Hepatocyte (in vitro differentiated cells): ENCODE measurements at places on chromosomes 12 and 14.

- DNase-seq = no peak
These were observed 4.3 kb upstream of the CD63 start for GRCh38 chr12:55733021-55733555.

GRCh38 chr12:50506753-50507473 lies 2.1 kb downstream of the DIP2B start:
- DNase-seq = no peak

- no peak for DNase-seq
These were observed 6.1 kb downstream of the RAPGEF3 start for GRCh38 chr12:47752552-47752951.

GRCh38 chr14:105918496-105919262 lies 392.3 kb downstream of the TMEM121 start:
- DNase-seq = no peak

- peak; percentile 91 for DNase-seq
These were observed 3.0 kb upstream of the CORO1C start for GRCh38 chr12:108734200-108734906.

DNA sequence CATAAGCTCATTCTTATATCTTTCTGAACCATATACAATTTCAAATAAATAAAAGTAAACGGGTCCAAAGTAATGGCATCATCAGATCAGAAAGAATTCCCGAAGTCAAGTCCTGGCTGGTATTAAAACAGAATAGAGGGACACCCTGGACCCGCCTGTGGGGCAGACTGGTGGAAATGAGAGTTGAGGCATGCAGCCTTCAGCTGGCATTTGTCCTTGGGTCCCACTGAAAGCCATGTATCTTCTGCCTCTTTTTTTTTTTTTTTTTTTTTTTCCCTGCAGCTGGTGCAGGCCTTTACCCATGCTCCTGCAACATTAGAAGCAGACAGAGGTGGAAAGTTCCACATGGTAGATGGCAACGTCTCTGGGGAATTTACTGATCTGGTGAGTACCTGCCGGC lies 9.9 kb downstream of the AHSA1 start:
- DNase-seq = no peak

DNA sequence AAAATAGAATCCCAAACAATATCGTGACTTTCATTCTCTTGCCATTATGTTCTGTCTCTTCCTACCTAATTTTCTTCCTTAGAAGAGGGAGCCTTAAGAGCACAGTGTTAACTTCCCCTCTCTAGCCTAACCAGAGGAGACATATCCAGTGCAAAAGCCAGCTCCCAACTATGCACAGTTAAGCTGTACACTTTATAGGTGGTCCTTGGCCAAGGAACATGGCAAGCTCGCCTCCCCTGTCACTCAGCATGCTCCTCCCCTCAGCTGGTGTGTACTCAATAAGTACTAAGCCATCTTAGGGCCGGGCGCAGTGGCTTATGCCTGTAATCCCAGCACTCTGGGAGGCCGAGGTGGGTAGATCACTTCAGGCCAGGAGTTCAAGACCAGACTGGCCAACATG lies 255.1 kb upstream of the TMPO start:
- DNase-seq = no peak

DNA sequence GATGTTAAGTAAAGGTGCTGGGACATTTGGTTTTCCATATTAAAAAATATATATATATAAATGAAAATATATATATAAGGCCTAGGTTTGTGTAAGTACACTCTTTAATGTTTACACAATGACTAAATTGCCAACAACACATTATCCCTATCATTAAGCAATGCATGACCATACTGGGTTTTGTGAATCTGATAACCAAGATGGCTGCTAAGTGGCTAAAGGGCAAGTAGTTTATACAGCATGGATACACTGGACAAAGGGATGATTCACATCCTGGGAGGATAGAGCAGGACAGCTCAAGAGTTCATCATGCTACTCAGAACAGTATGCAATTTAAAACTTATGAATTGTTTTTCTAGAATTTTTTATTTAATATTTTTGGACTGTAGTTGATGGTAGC lies 89.3 kb downstream of the FIGNL2 start:
- no peak for DNase-seq

GRCh38 chr12:22467190-22467589 lies 77.2 kb downstream of the C2CD5 start:
- DNase-seq = no peak
